DMS53 (cell line): ENCODE measurements at places on chromosomes 5 and 9.
A peak's percentile ranks its signal among the peaks of the same experiment; 100 is the strongest.

GRCh38 chr5:168052686-168053085, 238.8 kb upstream of the WWC1 start:
- no peak for DNase-seq

DNA sequence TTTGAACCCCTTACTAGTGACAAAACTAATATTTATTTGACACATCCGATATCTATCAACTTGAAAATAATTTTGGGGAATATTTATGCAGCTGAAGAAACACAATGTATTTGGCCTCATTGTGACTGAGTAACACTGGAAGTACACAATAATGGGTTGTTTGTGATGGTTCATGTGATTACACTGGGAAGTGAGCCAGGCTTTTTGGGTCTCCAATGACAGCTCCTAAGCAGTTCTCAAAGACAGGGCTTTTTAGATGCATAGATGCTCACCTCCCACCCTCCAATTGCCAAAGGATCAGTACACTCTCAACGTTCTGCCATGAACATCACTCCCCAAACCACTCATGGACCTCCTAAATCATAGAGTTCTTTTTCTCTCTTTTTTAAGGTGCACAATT, 170.0 kb downstream of the SLC24A2 start:
- DNase-seq, result no peak

GRCh38 chr5:13278811-13279210, 665.7 kb downstream of the DNAH5 start:
- DNase-seq, result peak; percentile 85

DNA sequence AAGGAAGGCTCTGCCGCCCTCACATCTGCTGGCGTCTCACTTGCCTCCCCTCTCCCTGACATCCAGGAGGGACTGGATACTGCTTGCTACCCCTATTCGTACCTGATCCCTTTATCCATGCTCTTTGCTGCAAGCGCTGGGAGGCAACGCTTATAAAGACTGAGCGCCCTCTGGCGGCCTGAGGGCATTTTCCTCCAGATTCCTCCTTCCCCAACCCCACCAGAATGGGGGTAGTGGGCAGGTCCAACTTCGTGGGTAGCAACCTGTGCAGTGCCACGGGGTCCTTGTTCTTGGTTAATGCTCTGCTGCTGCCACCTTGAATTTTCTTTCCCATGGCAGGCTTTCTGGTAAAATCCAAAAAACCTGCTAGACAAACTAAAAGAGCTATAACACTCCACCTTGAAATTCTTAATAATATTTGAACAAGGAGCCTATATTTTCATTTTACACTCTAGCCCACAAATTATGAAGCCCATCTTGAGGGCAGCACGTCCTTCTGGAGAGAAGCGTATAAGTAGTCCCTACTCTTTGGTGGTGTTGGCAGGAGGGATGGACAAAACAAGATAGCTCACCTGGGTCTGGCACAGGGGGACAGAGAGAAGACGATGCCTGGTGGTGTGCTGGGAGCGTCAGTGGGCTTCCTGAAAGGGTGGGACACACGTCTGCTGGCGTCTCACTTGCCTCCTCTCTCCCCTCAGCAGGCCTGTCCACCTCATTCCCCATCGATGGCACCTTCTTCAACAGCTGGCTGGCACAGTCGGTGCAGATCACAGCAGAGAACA, 52.5 kb downstream of the JADE2 start:
- DNase-seq, result peak; percentile 91

DNA sequence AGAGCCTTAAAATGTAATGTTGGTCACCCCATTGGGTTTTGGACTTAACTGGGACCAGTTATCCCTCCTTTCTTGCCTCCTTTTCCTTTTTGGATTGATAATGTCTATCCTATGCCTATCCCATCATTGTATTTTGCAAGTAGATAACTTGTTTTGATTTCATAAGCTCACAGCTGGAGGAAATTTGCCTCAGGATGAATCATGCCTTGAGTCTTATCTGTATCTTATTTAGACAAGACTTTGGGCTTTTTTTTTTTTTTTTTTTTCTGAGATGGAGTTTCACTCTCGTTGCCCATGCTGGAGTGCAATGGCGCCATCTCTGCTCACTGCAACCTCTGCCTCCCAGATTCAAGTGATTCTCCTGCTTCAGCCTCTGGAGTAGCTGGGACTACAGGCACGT, 443.3 kb downstream of the DNAH5 start:
- DNase-seq, result no peak

- no peak for DNase-seq
Measured at GRCh38 chr9:93237540-93237939, 53.6 kb downstream of the WNK2 start.

DNA sequence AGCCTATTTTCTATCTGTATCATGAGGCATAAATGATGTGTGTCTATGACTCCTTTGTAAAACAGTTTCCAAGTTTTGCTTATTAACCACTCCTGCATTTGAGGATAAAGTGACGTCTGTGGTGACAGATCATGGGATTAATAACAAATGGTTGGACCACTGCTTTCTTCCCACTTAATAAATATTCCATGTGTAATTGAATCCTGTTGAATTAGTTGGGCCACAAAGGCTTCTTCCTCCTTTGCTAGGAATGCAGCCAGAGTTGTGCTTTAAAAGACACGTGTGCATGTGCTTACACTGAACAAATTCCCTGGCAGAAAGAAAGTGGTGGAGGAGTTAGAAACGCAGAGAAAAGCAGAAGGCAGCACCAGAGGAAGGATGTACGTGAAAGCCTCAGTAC, 150.2 kb downstream of the ACTBL2 start:
- no peak for DNase-seq
